ENCODE measurements at places on chromosomes 4 and X. TPM values are rescaled to one million over a fixed set of nuclear protein-coding genes. Genes with fewer than 3 reads are reported as not detected.

Gene ARHGAP6
- not detected for total RNA-seq

Gene ZCCHC18
- total RNA-seq, result 13.5 TPM

Gene PAGE1
- total RNA-seq, result not detected

Gene FRAS1
- total RNA-seq, result 0.53 TPM

Gene PPM1K
- 82.7 TPM for total RNA-seq

Gene ESX1
- total RNA-seq, result not detected

Gene GPRIN3
- 23.9 TPM for total RNA-seq

Gene IL3RA
- total RNA-seq, result 0.77 TPM

Gene VBP1
- total RNA-seq, result 49.2 TPM

Gene FGF13
- not detected for total RNA-seq

Gene NOX1
- not detected for total RNA-seq

Gene ASB12
- 0.22 TPM for total RNA-seq

Gene ANOS1
- total RNA-seq, result 0.08 TPM

Gene MSL3
- total RNA-seq, result 82.4 TPM

Gene PNMA6A
- total RNA-seq, result 0.40 TPM

Gene CCKAR
- not detected for total RNA-seq

Gene TREX2
- total RNA-seq, result 3.1 TPM

Gene SLC7A11
- 1.5 TPM for total RNA-seq

Gene SYTL4
- not detected for total RNA-seq

Gene NPY2R
- total RNA-seq, result not detected

Gene DNAJB14
- total RNA-seq, result 76.0 TPM

Gene RHOXF2B
- total RNA-seq, result not detected

Gene DIPK2B
- total RNA-seq, result not detected

Gene NHS
- total RNA-seq, result 1.2 TPM

Gene NR3C2
- 24.4 TPM for total RNA-seq

Gene MTMR8
- total RNA-seq, result 4.6 TPM

Gene PRDM8
- 8.2 TPM for total RNA-seq

Gene VEGFC
- not detected for total RNA-seq

Gene PJA1
- 22.4 TPM for total RNA-seq

Gene ARAP2
- total RNA-seq, result 63.7 TPM

Gene LNX1
- total RNA-seq, result not detected

Gene ADGRL3
- total RNA-seq, result not detected

Gene GYPA
- not detected for total RNA-seq

Gene KIAA1210
- total RNA-seq, result not detected

Gene STK32B
- total RNA-seq, result not detected

Gene SRPX
- total RNA-seq, result 3.5 TPM

Gene CFAP47
- not detected for total RNA-seq

Gene GPR34
- total RNA-seq, result 2.7 TPM

Gene ZBTB49
- 9.7 TPM for total RNA-seq

Gene TECRL
- not detected for total RNA-seq

Gene AFAP1
- total RNA-seq, result 12.2 TPM

Gene PAGE5
- total RNA-seq, result 0.83 TPM

Gene XK
- not detected for total RNA-seq

Gene RIBC1
- 1.2 TPM for total RNA-seq

Gene BEX5
- 2.6 TPM for total RNA-seq

Gene TEX11
- total RNA-seq, result not detected

Gene FGFR3
- total RNA-seq, result not detected

Gene SERPINA7
- not detected for total RNA-seq

Gene USP17L15
- not detected for total RNA-seq

Gene MXRA5
- total RNA-seq, result not detected

Gene TRIM61
- total RNA-seq, result 2.9 TPM

Gene HAUS7
- total RNA-seq, result 35.4 TPM

Gene UGT2A1
- not detected for total RNA-seq

Gene VSIG1
- total RNA-seq, result 8.3 TPM

Gene YY2
- 1.5 TPM for total RNA-seq

Gene SLC9B1
- 2.2 TPM for total RNA-seq

Gene SSX1
- not detected for total RNA-seq

Data from activated naive CD8-positive, alpha-beta T cell treated with anti-CD3 and anti-CD28 coated beads, Interleukin-2, amount 10 ng/mL, durations not matched to agents 7 days and 5 days (primary cell).